ENCODE measurements at places on chromosomes 2 and 18.

DNA sequence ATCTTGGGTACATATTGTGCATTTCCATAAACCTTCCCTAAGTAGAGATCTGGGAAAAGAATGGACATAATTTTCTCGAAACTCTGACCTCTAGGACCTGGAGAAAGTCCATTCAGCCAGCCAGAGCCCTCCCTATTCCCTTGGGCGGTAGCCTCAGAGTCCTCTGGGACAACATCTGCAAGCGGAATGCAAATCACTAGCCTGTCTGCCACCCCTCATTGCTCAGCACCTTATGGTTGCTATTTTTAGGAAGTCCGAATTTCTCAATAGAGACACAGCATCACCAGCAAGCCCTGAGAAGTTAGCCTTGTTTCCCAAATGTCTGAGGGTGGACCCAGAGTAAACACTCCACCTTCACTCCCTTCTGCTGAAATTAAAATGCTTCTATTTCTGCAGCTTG lies 17.6 kb upstream of the CD28 start:
- DNase-seq = no peak

GRCh38 chr2:30149976-30150375 lies 3.2 kb downstream of the YPEL5 start:
- no peak for DNase-seq

- no peak for DNase-seq
Measured at GRCh38 chr2:170714381-170715061, 616 bp upstream of the SP5 start.

DNA sequence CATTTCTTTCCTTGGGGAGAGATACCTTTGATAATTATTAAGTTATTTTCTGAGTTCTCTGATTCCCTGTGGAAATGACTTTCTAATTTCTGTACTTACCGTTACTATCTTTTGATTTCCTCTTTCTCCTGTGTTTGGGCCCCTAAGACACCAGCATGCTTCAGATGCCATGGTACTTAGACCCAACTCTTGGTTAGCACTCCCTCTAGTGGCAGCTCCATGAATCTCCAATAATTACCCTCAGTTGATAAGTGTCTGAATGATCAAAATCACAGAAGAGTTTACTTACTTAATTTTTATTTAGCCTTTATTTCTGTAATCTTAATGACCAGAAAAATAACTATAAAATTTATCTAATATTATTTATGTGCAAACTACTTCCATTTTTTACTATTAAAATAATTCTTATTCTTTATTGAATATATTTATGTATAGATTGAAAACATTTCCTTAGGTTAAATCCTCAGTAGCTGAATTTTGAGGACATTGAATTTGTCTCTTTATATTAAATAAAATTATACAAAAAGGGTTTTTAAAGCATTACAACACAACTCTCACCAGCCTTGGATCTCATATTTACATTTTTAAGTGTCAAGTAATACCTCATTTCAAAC lies 300.4 kb downstream of the KCNS3 start:
- DNase-seq = no peak

All from stimulated activated CD8-positive, alpha-beta memory T cell treated with anti-CD3 and anti-CD28 coated beads, Interleukin-7, amount 100 ng/mL, for 24 hours (primary cell).